ENCODE measurements at places on chromosomes 6 and 20.

DNA sequence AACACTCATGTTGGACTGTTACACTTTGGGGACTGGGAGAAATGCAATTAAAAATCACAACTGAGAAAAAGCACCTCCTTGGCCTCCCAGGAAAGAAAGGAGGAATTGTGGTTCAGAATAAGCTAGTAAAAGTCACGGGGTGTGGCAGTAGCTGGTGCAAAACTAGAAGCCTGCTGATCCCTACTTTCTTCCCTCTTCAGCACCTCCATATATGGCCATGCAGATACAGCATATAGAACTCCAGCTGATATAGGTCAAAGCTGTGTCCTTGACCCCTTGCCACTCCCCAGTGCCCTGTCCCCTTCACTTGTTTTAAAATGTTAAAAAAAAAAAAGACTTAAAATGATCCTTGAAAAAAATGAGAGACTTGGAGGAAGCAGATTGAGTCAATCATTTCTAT is 5.5 kb upstream of the FLRT3 start:
- DNase-seq = no peak

GRCh38 chr6:111114482-111114881 is 27.2 kb downstream of the SLC16A10 start:
- no peak for DNase-seq

- DNase-seq = no peak
Measured at GRCh38 chr20:23608251-23608846, 2.6 kb upstream of the CST9 start.

GRCh38 chr20:21511485-21511849 is 2.4 kb downstream of the NKX2-2 start:
- DNase-seq = no peak

GRCh38 chr6:151704383-151704782 is 103.1 kb upstream of the ESR1 start:
- DNase-seq = no peak

DNA sequence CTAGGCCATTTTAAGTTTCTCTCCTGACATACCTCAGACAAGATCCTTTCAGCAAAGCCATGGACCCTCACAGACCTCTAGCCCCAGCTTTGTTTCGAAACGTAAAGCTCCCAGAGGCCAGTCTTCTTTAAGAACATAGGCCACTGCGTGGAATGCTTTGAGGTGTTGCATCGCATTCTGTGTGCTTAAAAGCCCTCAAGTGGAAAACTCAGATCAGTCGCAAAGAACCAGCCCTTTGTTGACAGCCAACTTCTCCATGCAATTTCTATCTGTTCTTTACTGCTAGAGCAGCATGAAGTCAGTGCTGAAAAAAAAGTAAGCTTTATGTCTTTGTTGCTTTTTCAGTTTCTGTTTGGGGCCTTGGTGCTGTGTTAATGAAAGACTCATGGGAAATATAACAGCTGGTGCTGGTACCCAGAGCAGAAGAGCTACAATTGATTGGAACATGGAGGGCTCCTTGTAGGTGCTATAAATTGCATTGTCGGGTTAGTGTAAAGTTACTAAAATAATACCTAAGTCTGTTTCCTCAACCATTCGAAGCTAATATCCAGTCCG is 142.6 kb downstream of the MAP3K7 start:
- DNase-seq = no peak

GRCh38 chr20:6732851-6733250 is 34.6 kb upstream of the BMP2 start:
- no peak for DNase-seq

DNA sequence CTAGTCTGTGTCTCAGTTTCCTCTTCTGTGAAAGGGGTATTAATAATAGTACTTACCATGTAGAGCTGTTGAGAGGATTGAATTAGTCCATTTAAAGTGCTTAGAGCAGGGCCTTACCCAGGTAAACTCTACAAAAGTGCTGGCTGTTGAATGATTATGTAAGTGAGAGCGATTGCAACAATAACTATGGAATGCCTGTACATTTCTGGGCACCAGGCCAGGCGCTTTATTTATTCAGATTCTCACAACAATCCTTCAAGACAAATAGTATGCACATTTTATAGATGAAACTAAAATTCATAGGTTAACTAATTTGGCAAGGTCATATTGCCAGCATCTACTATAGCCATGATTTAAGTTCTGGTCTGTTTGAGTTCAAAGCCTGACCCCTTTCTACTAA is 78.3 kb upstream of the MMS22L start:
- no peak for DNase-seq

- DNase-seq = peak; percentile 58
Measured at GRCh38 chr6:113540466-113540865, 316.7 kb upstream of the MARCKS start.

- DNase-seq = no peak
Measured at GRCh38 chr6:114007516-114007915, 36.6 kb upstream of the HDAC2 start.

DNA sequence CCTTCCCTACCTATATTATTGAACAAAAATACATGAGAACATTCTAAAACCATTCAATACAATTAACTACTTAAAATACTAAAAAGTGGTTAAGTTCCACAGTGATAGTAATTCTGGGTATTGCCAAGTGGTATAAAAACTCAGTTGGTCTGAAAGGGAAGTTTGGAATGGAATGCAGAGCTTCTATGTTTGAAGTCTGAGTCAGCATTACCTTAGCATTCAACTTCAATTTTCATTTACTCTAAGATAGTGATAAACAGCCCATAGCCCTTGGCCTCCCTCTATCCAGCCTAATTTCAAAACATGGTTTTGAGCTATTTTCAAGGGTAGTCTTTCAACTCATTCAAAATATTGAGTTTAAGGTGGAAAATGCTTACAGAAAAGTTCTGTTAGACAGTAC is 140.4 kb upstream of the ASCC3 start:
- DNase-seq = no peak

GRCh38 chr20:47198254-47198671 is 158.2 kb downstream of the ZMYND8 start:
- DNase-seq = no peak

DNA sequence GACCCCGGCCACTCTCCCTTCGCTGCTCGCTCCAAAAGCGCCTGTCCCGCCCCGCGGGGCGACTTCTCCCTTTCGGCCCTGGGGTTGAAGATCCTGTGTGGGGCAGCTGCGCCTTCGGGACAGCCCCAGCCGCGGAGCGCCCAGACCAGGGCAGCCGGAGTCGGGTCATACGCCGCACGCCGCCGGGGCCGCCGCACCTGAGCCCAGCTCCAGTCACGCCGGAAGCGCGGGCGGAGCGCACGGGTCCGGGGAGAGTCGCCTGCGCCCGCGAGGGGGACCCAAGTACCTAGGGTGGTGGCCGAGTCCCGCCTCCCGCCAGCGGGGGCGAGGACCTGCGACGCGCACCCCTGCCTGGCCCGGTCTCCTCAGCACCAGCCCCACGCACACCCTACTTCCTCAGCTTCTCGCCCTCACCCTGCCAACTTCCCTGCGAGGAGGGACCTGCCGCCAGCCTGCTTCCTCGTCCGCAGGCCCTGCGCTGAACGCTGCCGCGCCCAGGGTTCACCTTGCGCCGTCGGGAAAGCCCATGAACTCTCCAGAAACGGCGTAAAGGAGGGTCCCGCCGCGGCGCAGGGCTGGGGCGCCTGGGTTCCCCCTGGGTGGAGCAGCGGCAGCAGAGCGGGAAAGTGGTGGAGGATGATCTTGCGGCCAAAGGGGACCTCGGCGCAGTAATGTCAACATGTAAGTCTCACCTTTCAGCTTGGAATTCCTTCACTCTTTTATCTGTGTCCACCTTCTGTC is at the start of gene ADGRG6:
ADGRG6 (plus strand) TSS at position 357 of the 741 bp plus-strand sequence; CDS start at position 680, 323 bp downstream.
- no peak for DNase-seq

- DNase-seq = peak; percentile 45
Measured at GRCh38 chr6:125312478-125312877, 10.7 kb upstream of the HDDC2 start.

DNA sequence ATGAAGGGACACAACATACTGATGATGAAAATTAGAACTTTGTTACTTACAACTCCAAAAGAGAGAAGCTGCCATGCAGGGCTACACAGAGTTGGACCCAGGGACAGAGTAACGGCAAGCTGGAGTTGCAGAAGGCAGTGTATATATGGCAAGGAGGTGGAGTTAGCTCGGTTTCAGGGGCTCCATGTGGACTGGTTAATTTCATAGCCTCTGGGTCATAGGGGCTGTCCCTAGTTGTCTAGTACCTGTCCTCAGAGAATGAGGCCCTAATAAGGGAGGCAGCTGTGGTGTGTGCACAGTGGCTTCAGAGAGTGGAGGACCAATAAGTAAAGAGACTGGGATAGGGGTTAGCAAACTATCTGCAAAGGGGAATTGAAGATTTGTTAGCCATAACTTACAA is 7.9 kb upstream of the ZSCAN12 start:
- no peak for DNase-seq

GRCh38 chr20:6495907-6496306 is 271.6 kb upstream of the BMP2 start:
- DNase-seq = no peak

- no peak for DNase-seq
Measured at GRCh38 chr6:27205375-27206278, 41.9 kb upstream of the PRSS16 start.

DNA sequence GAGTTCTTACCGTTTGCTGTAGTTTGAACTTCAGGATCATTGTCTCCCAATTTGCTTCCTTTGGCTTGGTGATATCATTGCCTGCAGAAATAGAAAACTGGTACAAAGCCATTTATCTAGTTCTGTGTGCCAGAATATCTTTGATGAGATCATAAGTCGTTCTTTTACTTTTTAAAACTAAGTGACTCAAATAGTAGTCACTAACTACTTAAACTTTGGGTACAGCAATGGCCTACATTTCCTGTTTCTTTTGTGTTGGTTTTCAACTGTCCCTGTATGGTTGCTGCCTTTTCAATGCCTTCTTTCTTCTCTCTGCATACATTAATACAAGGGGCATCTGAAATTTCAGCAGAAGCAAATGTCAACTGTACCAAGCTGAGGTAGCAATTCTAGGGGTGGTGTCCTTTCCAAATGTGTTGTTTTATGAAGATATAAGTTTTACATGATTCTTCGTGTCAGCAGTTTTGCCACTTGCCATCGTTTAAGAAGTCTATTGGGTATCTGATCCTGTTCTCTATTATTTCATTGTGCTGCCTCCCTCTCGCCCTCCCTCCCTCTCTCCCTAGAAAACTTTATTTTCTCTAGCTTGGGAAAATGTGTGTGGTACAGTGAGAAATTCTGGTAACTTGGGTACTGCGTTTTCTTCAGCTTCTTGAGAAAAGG is 238.5 kb downstream of the FARS2 start:
- DNase-seq = peak; percentile 72

DNA sequence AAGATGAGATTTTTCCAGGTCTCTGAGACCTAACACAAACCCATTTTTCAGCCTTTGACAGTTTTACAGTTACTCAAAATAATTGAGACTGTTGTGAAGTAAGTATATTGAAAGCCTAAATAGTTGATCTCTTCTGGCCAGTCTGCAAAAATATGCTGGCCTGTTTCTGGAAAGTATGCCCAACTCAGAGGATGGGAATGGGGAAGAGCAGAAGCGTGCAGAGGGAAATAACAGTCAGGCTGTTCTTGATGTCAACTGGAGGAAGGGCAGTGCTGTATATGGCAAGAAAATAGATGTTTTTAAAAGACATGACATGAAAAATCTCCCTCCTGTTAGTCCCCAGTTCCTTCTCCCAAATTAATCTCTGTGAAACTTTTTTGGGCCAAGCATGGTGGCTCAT is 3.8 kb downstream of the GID8 start:
- no peak for DNase-seq

DNA sequence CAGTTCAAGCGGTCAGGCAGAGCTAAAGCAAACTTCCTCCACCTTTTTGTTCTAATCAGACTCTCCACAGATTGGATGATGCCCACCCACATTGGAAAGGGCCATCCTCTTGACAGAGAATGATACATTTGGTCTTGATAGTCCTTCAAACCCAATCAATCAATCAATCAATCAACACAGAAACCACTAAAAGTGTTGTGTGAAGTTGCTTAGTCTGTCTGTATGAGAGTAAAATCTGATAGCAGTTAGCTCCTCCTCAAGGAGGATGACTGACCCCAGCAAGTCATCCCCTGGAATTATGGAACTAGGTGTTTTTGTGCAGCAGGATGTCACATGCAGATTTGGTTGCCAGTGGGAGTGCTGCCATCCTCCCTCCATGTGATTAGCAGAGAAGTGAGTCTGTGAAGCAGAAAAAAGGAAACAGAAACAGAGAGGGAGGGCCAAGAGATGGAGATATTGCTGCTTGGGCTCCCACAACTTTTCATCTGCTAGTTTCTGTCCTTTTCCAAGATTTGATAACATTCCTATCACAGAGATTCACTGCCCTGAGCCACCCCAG is 32.0 kb upstream of the SSTR4 start:
- DNase-seq = no peak

GRCh38 chr6:111750753-111751673 is 122.2 kb downstream of the FYN start:
- DNase-seq = peak; percentile 42

GRCh38 chr6:43034190-43034525 is 12.7 kb downstream of the RRP36 start:
- no peak for DNase-seq

DNA sequence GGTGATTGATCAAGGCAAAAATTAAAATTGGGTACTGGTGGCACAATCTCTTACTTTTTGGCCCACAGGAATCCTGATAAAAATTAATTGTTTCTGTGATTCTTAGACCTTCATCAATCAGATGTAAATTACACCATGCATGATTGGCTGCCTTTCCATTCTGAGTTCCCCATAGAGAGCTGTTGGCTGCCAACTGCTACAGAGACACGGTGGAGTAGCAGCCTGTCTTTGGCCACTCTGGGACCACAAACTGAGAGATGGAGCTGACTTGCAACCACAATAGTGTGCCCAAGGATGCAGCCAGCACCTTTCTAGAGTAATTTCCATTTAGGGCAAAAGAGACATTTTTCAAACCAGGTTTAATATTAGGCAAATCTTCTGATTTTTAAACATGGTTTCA is 274.3 kb upstream of the MMS22L start:
- no peak for DNase-seq

- no peak for DNase-seq
Measured at GRCh38 chr6:152293404-152293803, 343.8 kb downstream of the SYNE1 start.

DNA sequence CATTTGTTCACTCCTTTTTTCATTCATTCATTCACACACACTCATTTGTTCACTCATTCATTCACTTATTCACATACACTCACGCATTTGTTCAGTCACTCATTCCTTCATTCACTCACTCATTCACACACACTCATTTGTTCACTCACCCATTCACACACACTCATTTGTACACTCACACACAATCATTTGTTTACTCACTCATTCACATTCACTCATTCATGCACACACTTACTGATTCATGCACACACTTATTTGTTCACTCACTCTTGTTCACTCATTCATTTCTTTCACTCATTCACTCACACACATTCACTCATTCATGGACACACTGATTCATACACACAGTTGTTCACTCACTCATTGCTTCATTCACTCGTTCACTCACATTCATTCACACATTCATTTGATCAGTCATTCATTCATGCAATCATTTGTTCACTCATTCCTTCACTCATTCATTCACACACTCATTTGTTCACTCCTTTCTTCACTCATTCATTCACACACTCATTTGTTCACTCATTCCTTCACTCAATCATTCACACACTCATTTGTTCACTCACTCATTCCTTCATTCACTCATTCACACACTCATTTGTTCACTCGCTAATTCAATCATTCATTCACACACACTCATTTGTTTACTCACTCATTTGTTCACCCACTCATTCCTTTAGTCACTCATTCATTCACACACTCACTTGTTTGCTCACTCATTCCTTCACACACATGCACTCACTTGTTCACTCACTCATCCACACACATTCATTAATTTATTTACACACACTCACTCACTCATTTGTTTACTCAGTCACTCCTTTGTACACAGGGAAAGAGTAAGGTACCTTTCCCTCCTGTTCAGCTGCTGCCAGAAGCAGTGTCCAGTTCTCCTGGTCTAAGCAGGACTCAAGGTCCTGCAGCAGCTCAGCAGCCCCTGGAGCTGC is 50.7 kb upstream of the BHLHE23 start:
- DNase-seq = peak; percentile 7
